ENCODE measurements at places on chromosomes 11 and 22.

DNA sequence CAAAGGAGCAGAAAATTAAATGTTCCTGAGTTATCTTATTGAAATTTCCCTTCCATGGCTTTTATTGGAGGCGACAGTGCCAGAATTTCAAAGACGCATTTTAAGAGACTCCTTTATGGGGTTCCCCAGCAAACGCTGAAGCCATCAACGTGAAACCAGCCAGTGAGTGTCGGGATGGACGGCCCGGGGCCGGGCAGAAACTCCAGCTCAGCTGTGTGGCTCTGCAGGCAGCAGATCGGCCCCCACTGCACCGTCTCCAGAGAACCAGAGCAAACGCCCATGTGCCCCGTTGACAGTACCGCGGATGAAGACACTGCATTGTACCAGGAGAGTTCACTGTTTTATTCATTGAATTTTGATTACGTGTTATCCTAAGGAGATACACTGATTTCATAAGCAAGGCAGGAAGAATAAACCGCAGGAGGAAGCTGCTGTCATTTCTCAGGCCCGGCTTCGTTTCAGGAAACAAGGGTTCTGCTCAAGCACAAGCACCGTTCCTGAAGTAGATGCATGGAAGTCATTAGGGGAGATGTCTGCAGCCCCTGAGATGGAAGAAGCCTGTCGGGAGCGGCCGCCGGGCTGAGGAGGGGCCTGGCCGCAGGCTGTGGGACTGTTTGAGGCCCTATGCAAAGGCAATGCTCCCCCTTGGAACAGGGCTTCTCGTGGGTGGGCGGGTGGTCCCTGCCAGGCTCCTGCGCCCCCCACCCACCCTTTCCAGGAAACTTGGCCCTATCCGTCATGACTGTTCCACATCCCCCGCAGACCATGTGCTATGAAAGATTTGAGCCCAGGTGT lies 639.7 kb downstream of the TBC1D22A start:
- no peak for DNase-seq
- H3K4me1 ChIP-seq = no peaks in the 10 kb centered on the region
- H3K4me3 ChIP-seq = no peak overlapping the region
- H3K27ac ChIP-seq = no peak overlapping the region

DNA sequence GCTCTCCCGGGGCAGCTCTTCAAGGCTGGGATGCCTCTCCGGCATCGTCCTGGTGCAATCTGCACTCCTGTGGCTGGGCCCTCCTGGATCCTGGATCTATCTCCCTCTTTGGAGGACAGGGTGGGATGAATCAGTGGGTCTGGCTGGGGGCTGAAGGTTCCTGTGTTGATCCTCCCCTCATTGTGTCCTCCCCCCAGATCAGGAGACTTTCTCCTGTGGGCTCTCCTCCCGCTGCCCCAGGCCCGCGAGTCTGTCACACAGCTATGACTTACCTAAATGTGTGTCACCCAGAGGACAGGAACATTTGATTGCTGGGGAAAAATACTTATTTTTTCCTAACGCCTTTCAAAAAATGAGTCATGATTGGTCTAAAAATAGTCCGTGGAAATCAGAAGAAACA lies 106.8 kb upstream of the NECTIN1 start:
- peaks cover 17% of the 10 kb centered on the region for H3K27me3 ChIP-seq
- no peak overlapping the region for H3K27ac ChIP-seq
- no peaks in the 10 kb centered on the region for H3K4me1 ChIP-seq
- no peak overlapping the region for H3K4me3 ChIP-seq

GRCh38 chr11:26950260-26950719 lies 43.6 kb upstream of the FIBIN start:
- no peak overlapping the region for H3K4me3 ChIP-seq
- DNase-seq = no peak
- H3K4me1 ChIP-seq = no peaks in the 10 kb centered on the region

GRCh38 chr11:94632356-94632755 lies 65.2 kb downstream of the PIWIL4 start:
- H3K27me3 ChIP-seq = peaks cover 3% of the 10 kb centered on the region
- H3K4me3 ChIP-seq = no peak overlapping the region
- no peaks in the 10 kb centered on the region for H3K4me1 ChIP-seq
- H3K27ac ChIP-seq = no peak overlapping the region
- no peak for DNase-seq
- H3K36me3 ChIP-seq = no peaks in the 10 kb centered on the region

DNA sequence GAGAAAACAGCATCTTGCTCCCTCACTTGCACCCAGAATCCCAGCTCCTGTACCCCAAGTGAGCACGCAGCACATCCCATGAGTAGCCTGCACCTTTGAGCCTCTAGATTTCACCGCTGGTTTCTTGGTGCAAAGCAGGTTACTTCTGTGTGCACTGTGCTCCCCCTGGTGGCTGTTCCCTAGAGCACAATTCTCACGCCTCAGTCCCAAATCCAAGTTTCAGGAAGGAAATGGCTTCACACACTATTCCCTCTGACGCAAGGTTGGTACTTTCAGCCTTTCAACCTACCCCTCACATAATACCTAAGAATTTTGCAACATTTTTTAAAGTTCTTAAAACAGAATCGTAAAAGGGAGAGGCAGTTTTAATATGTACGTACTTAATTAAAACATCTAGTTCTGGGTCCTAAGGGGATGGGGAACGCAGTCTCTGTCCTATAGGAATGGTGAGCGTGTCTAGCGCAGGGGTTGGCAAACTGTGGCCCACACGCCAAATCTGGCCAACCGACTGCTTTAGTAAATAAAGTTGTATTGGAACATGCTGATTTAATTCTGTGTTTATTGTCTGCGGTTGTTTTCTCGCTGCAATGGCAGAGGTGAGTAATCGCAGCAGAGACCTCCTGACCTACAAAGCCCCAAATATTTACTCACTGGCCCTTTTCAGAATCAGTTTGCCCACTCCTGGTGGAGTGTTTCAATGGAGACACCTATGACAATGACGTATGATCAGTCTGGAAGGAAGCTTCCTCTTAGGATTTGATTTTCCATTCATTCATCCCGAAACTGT lies 27.5 kb downstream of the DHCR7 start:
- H3K4me3 ChIP-seq = no peak overlapping the region
- H3K4me1 ChIP-seq = peaks cover 4% of the 10 kb centered on the region
- H3K27ac ChIP-seq = no peak overlapping the region
- peaks cover 5% of the 10 kb centered on the region for H3K27me3 ChIP-seq

GRCh38 chr22:17717708-17718107 lies 56.6 kb downstream of the BID start:
- peaks cover 3% of the 10 kb centered on the region for H3K36me3 ChIP-seq
- no peak overlapping the region for H3K4me3 ChIP-seq
- H3K4me1 ChIP-seq = peaks cover 3% of the 10 kb centered on the region
- DNase-seq = no peak
- H3K27ac ChIP-seq = no peak overlapping the region

DNA sequence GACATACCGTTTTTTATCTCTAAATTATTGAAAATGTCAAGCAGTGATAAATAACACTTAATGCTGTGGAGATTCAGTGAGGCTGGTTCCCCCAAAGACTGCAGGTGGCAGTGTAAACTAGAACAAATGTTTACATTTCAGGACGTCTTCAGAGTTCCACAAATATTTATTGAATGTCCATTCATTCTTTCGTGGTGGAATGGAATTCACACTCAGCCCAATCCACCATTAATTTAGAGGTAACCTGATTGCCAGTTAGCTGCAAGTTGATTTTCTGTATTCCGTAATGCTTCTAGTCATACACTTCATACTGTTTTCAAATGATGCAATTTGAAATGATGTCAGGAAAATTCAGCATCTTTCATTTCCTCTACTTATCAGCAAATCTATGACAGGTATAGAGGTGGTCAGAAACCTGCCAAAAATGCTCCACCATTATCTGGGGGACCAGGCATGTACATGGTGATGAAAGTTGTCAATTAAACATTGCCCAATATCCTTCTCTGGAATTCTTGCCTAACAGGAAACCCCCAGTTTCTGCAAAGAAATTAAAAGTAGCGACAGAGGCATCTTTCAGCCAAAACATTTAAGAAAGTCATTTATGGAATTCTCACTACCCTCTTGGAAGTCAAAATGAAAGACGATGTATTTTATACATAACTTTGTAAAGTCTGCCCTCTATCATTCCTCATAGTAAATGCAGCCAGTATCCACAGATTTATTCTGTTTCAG lies 94.3 kb upstream of the BMAL1 start:
- H3K36me3 ChIP-seq = no peaks in the 10 kb centered on the region
- H3K27me3 ChIP-seq = peaks cover 20% of the 10 kb centered on the region
- H3K27ac ChIP-seq = no peak overlapping the region

DNA sequence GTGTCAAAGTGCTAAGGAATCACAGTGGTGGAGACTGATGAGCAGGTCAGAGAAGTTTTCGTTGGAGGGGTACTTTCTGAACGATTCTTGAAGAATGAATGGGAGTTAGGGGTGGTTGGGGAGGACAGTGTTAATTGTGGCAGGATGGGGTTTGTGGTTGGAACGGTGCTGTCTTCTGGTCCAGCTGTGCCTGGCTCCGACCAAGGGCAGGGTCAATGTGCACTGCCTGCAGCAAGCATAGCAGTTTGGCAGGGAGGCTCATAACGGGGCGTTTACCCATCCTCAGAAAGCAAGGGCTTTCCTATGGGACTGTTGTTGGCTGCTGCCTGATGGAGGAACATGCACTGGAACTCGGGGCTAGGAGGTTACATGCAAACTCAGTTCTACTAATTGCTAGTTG lies 265.8 kb downstream of the KIRREL3 start:
- H3K27me3 ChIP-seq = no peaks in the 10 kb centered on the region
- H3K4me3 ChIP-seq = no peak overlapping the region
- no peak for DNase-seq
- no peak overlapping the region for H3K27ac ChIP-seq

DNA sequence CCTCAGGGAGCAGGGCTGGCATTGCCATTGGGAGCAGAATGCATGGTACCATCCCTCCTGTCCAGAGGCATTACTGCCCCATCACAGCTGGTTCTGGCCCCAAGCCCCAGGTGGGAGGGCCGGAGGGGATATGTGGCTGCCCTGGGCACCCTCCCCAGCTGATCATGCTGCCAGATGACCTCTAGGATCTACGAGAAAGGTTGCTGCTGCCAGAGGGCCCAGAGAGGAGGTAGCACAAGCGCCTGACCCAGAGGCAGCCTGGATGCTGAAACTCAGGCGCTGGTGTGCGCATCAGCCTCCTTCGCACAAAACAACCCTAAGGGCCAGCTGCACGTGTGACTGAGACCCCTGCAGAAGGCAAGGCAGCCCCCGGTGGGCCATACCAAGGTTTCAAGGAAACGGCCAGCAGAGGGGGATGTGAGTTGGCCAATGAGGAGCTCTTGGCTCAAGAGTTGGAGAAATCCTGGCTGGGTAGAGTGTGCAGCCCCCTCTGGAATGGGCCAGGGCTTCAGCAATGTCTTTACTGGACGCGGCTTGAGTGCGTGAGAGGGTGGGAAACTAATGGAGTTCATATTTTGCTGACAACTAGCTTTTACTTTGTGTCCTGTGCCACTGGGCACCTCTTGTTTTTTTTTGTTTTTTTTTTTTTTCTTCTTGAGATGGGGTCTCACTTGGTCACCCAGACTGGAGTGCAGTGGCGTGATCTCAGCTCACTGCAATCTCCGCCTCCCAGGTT lies 88.3 kb upstream of the PARVA start:
- peak overlapping the region; percentile 18 for H3K4me3 ChIP-seq
- DNase-seq = no peak
- H3K4me1 ChIP-seq = peaks cover 16% of the 10 kb centered on the region
- no peaks in the 10 kb centered on the region for H3K36me3 ChIP-seq
- no peak overlapping the region for H3K27ac ChIP-seq
- no peaks in the 10 kb centered on the region for H3K27me3 ChIP-seq

- DNase-seq = no peak
- no peaks in the 10 kb centered on the region for H3K36me3 ChIP-seq
- no peak overlapping the region for H3K27ac ChIP-seq
Measured at GRCh38 chr11:18699269-18699596, 654 bp downstream of the TMEM86A start.
